T follicular helper cell (primary cell): ENCODE measurements at places on chromosomes 4 and X.

GRCh38 chr4:152780267-152780778 is 569 bp downstream of the ARFIP1 start:
- DNase-seq, result peak; percentile 63

DNA sequence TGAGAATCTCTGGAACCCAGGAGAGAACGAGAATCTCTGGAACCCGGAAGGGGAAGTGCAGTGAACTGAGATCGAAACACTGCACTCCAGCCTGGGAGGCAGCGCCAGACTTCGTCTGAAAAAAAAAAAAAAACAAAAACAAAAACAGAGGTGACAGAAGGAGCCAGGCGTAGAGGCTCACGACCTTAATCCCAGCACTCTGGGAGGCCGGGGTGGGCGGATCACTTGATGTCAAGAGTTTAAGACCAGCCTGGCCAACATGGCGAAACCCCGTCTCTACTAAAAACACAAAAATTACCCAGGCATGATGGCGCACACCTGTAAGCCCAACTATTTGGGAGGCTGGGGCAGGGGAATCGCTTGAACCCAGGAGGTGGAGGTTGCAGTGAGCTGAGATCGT is 17.0 kb downstream of the ZNF280C start:
- DNase-seq, result no peak

DNA sequence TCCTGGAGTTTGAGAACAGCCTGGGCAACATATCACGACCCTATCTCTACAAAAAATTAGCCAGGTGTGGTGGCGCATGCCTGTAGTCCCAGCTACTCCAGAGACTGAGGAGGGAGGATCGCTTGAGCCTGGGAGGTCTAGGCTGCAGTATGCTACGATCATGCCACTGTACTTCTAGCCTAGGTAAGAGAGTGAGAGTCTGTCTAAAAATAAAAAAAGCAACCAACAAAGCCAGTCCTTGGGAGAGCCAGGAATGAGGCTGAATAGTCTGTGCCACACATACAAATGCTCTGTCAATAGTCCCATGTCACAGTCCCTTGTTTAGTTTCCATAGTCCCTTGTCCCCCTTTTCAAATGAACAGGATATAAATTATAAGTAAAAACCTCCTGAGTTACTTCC is 19.3 kb upstream of the PRSS48 start:
- DNase-seq, result no peak

DNA sequence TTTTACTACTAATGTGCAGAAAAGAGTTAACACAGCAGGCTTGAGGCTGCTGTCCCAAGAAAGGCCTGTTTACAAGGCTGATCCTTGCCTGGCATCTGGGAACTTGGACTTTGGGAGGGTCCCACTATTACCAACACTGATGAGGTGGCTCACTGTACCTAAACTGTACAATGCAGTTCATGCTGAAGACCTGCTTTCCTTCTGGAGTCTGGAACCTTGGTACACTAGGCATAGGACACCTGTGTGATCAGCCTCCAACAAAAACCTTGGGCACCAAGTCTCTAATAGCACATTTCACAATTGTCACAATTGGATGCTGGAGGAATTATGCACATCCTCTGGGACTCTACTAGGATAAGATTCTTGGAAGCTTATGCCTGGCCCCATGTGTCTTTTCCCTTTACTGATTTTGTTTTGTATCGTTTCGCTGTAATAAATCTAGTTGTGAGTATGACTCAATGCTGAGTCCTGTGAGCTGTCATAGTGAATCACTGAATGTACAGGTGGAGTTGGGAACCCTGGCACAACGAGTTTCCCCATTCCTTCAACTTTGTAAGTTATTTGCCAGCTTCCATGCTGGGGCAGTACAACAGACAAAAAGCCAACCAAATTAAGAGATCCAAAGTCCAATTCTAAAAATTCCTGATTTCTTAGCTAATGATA is 45.9 kb downstream of the TEC start:
- DNase-seq, result no peak

GRCh38 chrX:47631676-47632075 is 1.9 kb upstream of the CFP start:
- DNase-seq, result no peak

DNA sequence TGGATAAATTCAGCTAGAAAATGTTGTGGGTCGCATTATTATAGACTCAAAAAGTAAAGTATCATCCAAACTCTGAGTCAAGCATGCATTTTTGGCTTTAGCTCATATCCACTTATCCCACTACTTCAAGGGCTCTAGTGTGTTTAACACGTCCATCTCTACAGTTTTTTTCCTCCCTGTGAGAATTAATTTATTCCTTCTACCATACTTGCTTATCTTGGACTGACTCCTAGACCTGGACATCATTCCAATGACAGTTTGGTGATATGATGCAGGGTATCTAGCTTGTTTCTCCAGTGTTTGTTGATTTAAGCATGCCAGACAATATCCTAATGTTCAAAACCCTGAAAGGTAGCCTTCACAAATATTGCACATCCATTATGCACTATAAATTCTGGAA is 1037.1 kb upstream of the INTU start:
- no peak for DNase-seq

DNA sequence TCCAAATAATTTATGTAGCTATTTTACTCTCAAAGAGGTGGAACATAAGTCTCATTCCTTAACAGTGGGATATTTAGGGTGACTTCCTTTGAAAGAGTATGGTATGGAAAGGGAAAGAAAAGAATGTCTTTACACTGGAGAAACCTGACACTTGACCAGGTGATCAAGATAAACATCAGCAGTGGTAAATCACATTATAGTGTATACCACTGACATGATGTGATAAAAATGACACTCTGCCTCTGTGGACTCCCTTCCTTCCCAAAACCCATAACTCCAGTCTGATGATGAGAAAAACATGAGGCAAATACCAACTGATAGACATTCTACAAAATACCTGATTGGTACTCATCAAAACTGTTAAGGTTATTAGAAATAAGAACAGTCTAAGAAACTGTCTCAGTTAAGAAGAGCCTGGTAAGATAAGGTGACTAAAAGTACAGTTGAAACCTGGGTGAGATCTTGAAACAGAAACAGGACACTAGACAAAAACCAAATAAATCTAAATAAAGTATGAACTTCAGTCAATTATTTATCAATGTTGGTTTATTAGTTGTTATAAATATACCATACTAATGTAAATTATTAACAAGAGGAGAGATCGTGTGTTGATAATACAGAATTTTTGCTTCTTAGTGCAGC is 144.2 kb upstream of the PCDH18 start:
- no peak for DNase-seq

DNA sequence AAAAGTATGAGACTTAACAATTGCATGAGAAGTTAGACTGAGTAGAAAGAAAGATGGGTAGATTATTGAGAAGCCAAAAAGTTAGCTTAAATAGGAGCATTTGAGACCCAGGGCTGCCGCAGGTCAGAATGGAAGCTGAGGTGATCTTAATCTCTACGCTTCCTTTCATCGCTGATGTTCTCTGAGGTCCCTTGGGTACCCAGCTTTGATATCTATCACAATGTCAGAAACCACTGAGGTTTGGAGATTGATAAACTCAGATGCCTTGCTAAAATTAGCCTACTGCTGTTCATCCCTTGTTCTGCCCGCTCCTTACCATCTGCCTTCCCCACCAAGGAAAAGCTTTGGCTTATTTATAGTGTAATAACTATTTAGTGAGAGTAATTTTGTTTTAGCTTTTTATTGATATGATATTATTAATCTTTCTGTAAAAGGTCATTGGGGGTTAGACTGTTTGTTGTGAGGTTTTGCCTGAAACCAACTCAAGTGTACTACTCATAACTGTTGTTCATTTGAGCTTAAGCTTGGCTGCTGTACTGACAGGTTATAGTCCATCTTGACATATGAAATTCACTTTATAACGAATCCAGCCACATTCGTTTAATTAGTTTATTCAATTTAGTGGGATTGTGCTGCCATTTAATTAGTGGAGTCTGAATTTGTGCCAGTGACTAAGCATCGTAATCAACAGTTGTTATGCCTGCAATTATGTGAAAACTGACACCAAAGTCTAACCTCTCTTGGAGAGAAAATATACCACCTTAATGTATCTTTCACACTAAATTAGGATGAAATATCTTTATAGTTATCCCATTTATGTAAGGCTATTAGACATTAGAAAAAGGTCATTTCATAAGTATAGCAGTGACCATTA is 15.1 kb downstream of the MCUB start:
- DNase-seq, result no peak

- no peak for DNase-seq
Observed at GRCh38 chr4:146291313-146291712, 77.0 kb downstream of the REELD1 start.

GRCh38 chr4:27132497-27132896 is 271.9 kb downstream of the STIM2 start:
- no peak for DNase-seq

DNA sequence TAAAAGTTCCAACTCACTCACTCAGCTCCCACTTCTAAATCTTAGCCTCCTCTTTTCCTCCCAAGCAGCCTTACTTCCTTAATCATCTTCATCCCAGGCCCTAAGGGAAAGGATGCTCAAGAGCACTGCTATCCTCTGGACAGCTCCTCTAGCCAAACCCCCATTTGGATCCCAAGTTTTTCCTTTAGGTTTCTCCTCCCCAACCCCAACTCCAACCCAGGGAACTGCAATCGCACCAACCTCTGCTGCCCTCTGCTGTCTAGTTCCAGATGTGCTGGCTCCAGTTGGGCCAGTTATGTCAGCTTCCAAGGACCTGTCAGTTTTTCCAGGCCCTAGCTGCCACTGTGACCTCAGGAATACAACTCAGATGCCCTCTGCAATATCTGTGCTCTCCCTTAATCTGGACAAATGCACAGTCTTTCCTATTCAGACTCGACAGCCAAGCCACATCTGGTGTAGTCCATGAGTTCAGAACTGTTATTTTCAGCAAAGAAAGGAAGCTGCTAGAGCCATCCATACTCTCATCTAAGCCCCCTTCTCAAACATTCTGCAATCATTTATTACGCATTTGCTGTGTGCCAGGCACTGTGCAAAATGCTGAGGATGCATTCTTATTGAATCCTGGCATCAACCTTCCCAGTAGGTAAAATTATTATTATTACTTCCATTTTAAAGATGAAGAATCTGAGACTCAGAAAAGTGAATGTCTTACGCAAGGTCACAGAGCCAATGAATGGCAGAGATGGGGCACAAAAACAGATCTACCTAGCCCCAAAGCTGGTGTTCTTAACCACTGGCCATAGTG is 12.3 kb upstream of the XPNPEP2 start:
- DNase-seq, result peak; percentile 8
